H1 (cell line): ENCODE measurements at places on chromosomes 13 and 19. TPM values are rescaled to one million over a fixed set of nuclear protein-coding genes. Genes with fewer than 3 reads are reported as not detected.

DNA sequence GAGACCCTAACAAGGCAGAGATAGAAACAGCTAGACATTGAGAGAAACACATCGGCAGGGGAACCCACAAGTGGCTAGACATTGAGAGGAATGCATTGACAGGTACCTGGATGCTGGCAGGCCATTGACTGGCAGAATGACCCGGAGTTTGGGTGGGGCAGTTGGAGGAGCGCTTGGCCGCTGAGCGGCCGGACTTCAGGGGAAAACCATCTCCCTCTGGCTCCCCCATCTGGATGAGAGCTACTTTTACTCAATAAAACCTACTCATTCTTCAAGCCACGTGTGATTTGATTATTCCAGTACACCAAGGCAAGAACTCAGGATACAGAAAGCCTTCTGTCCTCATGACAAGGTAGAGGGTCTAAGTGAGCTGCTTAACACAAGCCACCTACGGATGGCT, 473.4 kb downstream of the SLITRK5 start:
- no peak for DNase-seq

DNA sequence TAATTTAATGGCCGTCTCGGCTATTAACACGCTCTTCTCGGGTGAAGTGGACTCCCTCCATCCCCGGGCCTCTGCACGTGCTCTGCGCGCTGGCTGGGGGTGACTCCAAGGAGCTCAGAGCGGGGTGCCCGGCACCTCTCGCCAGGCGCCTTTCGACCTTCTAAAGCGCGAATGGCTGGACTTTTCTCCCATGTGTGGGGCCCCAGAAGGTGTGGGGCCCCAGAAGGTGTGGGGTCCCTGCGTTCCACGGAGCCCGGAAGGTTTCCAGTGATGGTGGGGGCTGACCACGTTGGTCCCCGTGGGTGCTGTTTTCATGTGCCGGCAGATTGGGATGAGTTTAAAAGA, 3.3 kb upstream of the ALOX5AP start:
- no peak for DNase-seq

GRCh38 chr13:108276060-108276459, 6.5 kb downstream of the TNFSF13B start:
- no peak for DNase-seq

GRCh38 chr19:49151267-49152118, 3.7 kb downstream of the HRC start:
- peak; percentile 100 for DNase-seq

IRGC gene
- not detected in 2 replicates for total RNA-seq
